NCI-H1436 treated with DMSO at 0.1 percent for 48 hours (cell line): ENCODE measurements at places on chromosomes 6 and 20.

DNA sequence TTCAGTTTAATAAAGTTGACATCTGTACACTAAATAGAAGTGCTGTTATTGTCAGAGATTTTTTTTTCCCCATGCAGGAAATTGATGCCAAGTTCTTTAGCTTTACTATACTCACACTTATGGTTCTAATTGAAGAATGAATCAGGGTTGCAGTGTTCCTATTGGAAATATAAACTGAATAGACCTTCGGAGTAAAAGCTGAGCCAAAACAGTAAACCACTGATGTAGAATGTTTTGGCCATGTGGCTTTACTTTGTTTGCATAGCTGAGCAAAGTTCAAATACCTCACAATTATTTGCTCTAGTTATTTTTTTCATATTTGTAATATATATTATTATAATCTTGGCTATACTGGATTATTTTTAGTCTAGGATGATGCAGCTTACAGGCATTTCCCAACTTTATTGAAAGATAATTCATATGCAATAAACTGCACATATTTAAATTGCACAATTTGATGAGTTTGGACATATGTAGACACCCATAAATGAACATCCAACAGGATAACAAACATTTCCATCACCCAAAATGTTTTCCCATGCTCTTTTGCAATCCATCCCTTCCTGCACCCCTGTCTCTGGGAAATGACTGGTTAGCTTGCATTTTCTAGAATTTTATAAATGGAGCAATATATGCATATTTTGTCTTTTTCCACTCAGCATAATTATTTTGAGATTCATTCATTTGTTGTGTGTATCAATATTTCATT is 105.8 kb upstream of the NOX3 start:
- DNase-seq, result no peak

DNA sequence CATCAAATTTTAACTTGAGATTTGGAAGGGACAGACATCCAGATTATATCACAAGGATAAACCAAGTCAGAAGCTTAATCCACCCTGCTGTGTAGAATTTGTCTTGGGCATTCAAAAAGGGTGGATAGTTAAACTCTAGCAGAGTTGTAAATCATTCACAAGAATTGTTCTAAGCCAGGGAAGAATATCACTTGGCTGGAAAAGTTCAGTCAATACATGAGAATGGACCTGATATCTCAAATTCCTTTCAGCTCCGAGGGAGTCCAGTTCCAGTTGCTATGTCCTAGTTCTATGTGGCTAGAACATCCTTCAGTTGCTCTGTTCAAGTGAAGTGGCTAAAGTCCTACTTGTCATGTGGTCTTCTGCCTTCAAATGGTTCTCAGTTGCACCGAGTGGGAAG is 351.8 kb upstream of the JARID2 start:
- no peak for DNase-seq

DNA sequence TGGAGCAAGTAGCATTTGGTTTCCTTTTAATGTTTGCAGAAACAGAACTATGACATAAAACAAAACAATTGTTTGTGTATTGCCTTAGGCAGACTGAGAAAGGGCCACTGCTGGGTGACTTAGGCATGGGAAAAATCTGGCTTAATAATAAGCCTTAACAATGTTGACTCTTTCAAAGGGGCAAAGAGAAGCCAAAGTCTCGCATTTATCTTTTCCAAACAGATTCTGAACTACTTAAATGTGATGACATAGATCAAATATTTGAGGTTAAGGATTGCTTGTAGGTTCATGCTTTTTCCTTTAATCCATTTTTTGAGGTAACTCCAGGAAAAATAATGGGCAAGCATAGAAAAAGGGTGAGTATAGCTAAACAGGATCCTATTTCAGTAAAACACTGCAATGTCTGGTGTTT is 39.6 kb downstream of the ADAT2 start:
- no peak for DNase-seq

DNA sequence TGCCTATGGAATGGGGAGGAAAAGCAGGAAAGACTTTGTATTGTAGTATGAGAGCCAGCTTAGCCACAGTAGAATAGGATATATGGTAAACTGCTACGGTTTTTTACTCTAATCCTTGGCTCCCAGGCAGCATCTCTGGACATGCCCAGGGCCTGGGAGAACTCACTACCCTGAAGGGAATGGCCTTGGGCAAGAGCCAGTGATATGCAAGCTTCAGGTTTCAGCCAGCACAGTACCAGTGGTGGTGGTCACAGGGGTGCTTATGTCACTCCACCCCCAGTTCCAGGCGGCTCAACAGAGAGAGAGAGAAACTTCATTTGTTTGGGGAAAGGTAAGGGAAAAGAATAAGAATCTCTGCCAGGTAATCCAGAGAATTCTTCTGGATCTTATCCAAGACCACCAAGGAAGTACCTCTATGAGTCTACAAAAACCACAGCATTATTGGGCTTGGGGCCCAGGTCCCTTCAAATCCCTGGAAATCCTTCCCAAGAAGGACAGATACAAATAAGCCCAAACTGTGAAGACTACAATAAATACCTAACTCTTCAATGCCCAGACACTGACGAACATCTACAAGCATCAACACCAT is 121.2 kb downstream of the THBS2 start:
- DNase-seq, result no peak

GRCh38 chr6:145506565-145506964 is 228.8 kb downstream of the EPM2A start:
- no peak for DNase-seq

- DNase-seq, result no peak
These were observed 37.8 kb downstream of the ZC2HC1B start for GRCh38 chr6:143901885-143902750.

GRCh38 chr20:1422753-1423152 is 29.9 kb upstream of the FKBP1A start:
- no peak for DNase-seq

- no peak for DNase-seq
These were observed 166.7 kb upstream of the THEMIS start for GRCh38 chr6:128067446-128068118.

DNA sequence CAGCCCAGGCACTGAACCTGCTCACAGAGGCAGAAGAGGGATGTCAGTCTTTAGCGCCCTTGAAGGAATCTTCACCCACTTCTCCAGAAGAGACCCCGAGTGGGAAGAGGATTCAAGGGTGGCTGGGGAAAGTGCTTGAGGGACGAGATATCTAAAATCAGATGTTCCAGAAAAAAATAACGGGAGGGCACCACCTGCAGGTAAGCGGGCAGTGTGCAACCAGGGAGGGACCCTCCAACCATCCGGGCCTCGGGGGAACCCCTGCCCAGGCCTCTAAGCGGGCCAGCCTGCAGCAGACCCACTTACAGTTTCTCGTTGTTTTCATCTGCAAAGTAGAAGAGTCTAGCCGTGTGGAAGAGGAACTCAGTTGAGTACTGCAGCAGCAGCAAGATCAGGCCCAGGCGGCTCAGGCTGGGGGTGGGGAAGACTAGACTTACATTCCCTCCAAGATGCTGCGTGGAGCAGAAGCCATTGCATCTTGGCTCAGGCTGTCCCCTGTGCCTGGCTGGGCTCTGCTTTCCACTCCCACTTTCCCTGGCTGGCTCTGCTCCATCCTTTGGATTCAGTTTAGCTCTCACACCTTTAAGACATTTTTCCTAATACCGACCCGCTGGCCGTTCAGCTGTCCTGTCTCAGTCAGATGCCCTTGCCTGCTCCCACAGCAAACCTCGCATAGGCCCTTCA is 71.0 kb downstream of the TRAM2 start:
- DNase-seq, result no peak

DNA sequence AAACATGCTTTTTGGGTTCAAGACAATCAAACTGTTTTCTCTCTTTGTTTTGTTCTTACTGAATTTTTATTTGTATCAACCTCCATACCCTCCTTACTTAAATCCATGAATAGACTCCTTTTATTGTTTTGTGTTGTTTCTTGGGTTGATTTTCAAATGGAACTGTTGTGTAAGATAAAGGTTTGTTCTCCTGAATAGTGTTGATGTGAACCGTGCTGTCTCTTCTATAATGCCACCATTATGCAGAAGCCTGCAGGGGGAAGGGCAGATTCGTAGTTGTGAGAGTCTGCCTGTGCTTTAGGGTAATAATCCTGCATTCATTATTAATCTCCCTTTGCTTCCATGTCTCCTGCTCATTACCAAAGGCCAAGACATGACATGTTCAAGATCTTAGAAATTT is 105.9 kb downstream of the CDKAL1 start:
- no peak for DNase-seq

DNA sequence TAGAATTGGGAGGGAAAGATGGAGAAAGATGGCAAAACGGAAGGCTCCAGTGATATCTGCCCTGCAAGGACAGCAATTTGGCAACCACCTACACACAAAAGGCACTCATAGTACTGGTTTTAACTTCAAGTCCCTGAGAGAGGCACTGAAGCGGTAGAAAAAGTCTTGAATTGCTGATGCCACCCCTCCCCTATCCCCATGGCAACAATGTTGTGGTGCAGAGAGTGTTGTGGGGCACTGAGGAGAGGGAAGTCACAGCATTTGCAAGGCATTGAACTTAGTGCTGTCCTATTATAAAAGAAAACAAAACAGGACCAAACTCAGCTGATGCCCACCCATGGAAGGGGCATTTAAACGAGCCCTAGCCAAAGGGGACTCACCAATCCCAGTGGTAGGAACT is 343.7 kb downstream of the HAO1 start:
- no peak for DNase-seq

GRCh38 chr6:124064317-124065113 is 260.9 kb downstream of the NKAIN2 start:
- no peak for DNase-seq

DNA sequence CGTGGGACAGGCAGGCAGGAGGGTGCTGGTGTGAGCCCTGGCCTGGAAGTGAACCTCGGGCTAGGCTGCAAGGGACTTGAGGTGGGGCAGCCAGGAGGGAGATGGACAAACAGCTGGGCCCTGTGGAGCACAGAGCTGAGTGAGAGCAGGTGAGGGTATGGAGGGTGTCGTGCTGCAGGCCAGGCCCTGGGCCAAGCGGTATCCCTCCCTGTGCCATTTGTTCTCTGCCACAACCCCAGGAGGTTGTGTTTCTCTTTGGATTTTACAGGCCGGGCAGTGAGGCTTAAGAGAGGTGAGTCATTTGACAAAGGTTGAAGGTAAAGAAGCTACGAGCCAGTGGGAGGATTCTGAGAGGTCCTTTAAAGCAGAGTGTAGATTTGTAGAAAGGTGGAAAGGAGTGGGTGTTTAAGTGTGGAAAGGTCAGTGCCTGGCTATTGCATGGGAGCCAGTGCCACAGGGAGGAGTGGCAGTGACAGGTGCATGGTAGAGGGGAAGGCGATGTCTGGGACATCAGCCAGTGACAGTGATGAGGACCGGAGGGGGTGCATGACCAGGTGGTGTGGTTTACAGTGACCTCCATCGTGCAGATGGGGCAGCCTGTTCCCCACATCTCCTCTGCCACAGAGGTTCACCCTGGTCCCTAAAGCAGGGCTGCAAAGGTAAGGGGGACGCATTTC is 39.8 kb downstream of the GMPR start:
- no peak for DNase-seq
